Amniotic epithelial cell (primary cell): ENCODE measurements at places on chromosomes 1 and 21.
A peak's percentile ranks its signal among the peaks of the same experiment; 100 is the strongest.

- no peak for DNase-seq
These were observed 365.5 kb downstream of the PRDM2 start for GRCh38 chr1:14065486-14065885.

GRCh38 chr1:152886085-152886484, 8.0 kb downstream of the SMCP start:
- DNase-seq: no peak

DNA sequence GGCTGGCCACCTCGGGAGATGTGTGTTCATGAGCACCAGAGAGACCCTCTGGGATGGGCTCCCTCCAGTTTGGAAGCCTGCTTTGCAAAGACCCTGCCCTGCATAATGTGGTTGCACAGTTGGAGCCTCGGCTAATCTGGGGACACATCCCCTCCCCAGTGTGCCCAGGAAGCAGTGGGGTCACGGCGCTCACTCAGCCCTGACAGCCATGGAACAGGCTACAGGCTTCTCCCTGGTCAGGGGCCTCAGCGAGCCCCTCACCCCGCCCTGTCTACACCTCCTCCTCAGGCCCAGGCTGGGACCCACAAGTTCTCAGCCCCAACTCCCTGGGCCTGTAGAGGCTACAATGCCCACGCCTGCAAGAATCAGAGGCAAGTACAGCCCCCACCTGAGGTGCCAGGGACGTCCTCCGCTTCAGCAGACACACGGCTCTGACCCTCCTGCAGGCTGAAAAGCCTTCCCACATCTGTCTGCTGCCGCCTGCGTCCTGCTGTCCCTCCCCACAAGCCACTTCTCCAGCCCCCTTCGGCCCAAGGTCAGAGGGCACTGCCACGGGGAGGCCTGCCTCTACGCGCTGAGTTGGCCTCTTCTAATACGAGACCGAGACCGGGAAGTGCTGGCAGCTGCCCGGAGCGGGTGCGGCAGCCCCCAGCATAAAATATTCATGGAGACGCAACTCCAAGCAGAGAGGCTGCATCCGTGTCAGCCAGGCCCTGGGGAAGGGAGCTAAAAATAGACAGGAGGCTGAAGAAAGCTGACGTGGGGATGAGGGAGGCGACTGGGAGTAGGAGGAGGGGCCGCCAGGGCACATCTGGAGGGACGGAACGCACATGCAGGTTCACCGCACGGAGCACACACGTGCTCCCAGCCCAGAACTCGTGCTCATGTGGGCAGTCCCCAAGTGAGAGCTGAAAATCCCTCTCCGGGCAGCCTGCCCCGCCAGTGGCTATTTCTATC, 15.2 kb upstream of the GPR153 start:
- peak; percentile 85 for DNase-seq

DNA sequence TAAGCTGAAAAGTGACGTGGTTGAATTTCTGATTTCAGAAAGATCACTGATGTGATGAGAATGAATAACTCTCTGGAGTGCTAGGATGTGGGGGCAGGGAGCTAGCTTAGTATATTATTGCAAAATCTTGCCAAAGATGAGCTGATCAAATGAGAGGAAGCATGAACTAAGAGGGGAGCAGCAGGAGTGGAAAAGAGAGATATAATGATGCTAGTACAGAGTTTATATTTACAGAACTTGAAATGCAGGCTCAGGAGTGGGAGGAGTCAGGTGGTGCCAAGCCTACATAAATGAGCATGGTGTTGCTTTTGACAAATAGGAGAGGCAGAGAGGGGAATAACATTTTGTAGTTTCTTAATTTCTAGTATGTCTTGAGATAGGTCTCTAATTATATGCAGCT, 38.1 kb upstream of the NBL1 start:
- peak; percentile 43 for DNase-seq

DNA sequence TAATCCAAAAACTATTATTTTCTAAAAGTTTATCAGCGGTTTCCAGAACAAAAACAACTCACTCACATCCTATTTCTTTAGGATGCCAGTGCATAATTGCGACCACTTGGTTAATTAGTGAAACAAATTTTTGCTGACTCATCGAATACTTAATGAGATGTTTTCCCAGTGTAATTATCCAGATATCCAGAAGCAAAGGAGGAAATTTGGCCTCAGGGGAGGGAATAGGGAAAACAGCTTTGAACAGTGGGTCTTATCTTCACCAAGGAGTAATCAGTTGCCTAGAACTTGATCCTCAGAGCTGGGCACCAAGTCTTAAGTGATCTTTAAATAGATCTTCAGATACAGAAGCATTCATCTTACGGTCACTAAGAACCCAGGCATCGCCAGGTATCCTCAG, 24.3 kb downstream of the STYXL2 start:
- DNase-seq: no peak

DNA sequence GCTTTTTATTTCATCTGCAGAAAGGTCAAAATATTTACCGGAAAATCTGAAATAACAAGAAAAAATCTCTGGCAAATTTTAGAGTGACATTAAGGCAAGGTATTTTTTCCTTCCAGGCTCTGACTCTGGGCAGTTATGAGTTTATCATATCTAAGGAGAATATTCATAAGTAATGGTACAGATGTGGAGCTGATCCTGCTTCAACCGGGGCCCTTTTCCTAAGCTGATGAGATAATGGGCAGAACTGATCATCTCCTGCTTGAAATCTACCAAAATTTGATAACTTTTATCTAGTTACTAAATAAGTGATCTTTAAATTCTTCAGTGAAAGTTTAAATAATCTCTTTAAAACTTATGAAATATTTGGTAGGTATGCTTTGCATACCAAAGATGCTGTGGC, 211.6 kb downstream of the COL11A1 start:
- DNase-seq: no peak

- no peak for DNase-seq
These were observed 141.1 kb upstream of the MAP1LC3C start for GRCh38 chr1:242139986-242140385.

DNA sequence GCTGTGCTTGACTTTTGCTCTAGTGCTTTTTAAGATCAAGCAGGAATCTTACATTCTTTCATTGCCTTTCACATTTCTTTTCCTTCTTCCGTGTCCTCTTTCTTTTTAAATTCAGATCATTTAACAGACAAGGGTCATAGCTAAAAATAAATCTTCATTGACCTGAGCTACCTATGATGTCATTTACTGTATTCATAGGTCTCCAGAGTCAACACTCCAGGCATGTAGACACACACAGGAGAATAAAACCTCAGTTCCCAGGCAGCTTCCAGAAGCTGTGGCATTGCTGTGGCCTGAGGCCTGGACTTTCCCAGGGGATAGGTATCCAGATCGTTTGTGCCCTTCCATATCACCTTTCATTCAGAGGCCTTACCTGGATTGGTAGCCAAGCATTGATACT, 38.5 kb upstream of the ENAH start:
- peak; percentile 60 for DNase-seq

GRCh38 chr1:64046891-64047290, 156.5 kb upstream of the UBE2U start:
- no peak for DNase-seq

DNA sequence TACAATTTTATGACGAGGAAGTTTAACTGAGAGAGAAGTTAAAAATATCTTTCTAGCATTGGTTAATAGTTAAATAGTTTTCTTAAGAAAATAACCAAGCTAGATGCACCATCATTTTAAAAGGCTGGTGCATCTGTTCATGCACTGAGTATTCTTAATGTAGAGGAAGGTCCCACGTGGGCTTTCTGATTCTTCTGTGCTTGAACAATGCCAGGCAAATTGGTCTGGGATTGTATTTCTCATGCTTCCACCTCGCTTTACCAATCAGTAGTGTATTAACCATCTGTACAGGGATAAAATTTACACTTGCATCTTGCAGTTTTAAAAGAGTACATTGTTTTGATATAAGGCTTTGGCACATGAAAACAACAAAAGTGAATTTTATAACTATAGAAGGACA, 47.4 kb upstream of the MTF2 start:
- no peak for DNase-seq

DNA sequence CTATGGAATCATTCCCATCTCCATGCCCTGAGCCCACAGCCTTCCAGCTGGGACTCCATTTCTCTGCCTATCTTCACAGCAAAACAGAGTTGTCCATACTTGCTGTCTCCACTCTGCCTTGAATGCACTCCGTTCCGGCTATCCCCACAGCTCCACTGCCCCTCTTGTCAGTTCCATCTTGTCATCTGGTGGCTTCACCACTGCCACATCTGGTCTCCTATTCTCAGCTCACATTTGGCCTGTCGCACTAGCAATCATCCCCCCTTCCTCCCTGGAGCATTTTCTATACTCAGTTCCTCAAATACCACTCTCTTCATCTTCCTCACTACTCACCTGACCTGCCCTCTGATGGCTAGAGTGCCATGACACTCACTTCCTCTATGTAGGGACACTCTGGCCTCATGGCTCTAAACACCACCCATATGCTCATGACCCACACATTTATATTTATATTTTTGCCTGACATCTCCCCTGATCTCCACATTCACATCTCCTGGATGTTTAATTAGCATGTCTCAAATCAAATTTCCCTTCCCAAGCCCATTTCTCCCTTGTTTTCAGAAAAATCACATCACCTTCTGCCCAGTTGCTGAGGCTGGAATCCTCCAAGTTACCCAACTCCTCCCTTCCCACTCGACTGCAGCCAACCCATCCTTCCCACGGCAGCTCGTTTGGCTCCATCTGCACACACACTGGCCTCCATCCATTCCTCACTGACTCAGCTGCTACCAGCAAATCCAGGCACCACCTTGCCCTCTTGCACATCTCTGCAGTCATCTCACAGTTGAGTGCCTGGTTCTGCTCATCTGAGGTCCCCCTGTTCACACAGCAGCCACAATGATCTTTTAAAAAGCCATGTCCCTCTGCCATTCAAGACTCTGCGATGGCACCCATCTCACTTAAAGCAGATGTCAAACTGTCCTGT, 6.1 kb downstream of the ZNF692 start:
- peak; percentile 66 for DNase-seq

- DNase-seq: no peak
These were observed 66.7 kb downstream of the COL18A1 start for GRCh38 chr21:45471525-45472221.

GRCh38 chr1:204345438-204345841, 14.3 kb downstream of the PLEKHA6 start:
- no peak for DNase-seq
